Activated T-helper 1 cell treated with anti-CD3 and anti-CD28 coated beads, Interleukin-12 subunit alpha, Interleukin-12 subunit beta, Interleukin-2, Interleukin-4 antibody, amounts not matched to agents 30 ng/mL and 10 ng/mL and 1 ng/mL, durations not matched to agents 14 hours and 24 hours and 36 hours (primary cell): ENCODE measurements at places on chromosomes 16 and 17. TPM values are rescaled to one million over a fixed set of nuclear protein-coding genes. Genes with fewer than 3 reads are reported as not detected.
A peak's percentile ranks its signal among the peaks of the same experiment; 100 is the strongest.

DNA sequence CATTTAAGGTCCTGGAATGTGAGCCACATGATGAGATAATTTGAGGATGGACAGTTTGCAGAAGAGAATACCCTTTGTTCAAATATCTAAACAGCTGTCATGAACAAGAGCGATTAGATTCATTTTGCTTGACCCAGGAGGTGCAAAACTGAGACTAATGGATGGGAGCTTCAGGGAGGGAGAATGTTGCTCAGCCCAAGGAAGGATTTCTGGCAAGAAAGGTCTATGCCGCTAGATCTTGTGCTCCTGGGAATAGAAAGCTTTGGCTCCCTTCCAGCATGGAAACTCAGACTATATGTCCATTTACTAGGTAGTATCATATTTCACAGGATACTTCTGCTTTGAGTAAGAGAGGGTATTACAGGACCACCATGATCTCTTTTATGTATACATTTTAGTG, 14.8 kb upstream of the CDH11 start:
- no peak for DNase-seq

DNA sequence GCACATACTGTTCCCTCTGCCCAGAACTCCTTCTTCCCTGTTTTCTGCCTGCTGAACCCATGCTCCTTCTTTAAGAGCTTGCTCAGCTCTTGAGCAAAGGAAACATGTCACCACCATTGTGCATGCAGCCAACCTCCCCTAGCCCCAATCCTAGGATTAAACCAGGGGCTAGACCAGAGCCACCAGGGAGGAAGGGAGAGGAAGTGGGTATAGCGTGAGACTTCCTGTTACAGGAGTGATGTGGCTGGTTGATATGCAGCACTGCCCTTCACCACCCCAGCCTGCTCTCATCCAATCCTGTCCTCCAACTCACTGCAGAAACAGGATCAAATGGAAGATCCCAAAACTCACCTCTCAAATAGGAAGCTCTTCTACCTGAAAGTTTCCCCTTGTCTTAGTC, 67.1 kb upstream of the CDH5 start:
- no peak for DNase-seq

- no peak for DNase-seq
These were observed 23.7 kb upstream of the PMFBP1 start for GRCh38 chr16:72195609-72196008.

DNA sequence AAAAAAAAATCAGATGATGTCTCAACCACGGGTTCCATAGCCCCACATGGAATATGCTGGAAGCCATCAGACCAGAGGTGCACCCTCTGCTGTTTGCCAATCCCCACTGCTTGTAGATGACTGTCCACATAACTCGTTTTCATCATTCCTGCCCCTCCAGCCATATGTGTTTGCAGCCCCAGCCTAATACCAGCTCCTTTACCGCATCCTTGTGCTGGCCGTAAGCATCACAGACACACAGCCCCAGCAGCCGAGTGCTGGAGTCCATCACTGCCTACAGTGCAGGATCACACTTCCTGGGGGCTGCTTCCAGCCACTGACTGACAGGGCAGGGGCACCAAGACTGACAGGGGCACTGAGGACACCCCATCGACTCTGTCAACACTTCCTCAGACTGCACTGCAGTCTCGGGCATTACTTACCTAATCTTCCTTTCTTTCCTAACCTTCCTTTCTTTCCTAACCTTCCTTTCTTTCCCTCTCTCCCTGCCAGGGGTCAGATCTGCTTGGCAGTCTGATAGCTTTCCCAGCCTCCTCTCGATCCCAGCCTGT, 5.0 kb downstream of the RCVRN start:
- no peak for DNase-seq

DNA sequence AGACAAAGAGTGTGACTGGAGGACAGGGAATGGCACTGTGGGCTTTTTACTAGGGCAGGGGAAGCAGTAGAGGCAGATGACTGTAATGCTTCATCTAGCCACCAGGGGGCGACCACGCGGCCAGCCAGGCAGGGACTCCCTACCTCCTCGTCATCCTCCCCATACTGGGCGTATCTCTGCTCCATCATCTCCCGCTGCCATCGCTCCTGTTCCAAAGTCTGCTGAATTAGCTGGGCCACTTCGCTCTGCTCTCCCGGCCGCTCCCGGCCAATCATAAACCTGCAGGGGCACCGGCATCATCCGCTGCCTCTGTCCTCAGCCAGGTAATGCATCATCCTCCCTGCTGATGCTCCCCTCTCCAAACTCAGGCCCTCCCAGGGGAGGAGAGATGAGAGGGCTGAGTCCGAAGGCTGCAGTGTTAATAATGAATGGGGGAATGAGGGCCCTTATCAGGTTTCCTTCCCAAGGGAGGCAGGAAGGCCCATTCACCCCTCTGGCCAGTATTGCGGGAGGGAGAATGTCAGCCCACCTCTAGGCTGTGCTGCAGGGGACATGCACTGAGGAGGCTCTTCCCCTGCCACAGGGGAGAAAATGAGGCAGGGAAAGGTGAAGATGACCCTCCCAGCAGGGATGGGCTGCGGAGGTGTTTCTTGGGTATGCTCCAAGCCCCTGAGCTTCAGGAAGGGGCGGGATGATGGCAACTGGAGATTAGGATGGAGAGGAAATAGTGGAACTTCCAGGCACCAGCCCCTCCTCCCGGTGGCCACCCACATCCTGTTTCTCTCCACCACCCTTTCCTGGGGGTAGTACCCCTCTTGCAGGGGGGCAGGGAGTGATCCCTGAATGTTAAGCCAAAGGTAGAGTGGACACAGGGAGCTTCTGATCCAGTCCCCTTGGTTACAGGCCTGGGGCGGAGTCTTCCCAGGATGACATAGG, 10.3 kb upstream of the SAMD14 start:
- DNase-seq, result peak; percentile 74

DNA sequence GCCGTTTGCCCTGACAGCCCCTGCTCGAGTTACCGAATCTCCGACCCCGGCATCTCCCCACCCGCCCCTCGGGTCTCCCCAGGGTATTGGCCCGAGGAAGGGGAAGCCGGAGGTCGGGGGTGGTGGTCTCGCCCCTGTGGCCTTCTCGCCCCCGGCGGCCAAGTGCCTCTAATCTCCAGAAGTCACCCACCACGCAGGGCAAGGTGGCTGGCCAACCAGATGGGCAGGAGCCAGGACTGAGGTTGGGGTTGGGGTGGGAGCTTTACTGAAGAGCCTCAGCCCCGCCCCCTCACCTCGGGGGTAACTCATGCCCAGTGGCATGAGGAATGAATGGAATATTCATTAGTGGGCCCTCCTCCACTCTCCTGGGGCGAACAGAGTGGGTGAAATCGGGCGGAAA, 637 bp downstream of the DHRS11 start:
- no peak for DNase-seq

DNA sequence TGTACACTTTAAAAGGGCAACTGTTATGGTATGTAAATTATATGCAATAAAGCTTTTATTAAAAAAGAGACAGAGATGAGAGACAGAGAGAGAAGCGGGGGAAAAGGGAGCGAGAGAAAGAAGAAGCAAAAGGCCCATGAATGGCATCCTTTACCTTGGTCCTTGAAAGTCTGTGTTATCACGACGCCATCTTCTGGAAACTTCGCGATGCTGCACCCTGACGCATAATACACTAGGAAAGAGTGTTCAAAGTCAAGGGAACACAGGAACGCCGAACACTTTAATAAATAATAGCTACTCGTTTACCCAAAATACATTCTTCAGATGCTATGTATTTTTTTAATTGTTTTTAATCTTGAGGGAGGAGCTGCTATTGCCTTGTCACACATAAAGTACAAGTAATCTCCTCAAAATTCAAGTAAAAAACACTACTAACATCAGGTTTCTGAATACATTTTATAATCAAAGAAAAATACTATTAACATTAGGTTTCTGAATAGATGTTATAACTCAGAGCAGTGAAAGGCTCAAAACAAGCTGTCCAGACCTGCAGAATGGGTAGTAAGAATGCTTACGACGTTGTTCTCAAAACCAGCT, 23.0 kb upstream of the SLC38A8 start:
- DNase-seq, result peak; percentile 21

GRCh38 chr16:89547291-89547690, 13.2 kb upstream of the RPL13 start:
- DNase-seq, result no peak

DNA sequence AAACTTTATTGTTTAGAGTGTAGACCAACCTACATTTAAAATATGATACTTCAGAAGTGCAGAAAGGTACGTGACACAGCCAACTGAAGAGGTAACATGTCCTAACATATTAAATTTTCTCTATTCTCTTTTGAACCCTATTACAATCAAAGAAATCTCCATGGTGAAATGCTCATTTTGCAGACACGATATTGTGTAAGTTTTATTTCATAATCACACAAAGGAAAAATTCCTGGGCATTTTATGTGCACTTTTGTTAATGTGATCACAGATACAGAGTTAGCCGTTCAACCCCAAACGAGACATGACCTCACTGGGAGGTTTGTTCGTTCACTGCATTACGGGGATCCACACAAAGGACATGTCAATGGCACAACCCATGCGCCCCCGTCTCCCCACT, 21.8 kb downstream of the KCNJ16 start:
- DNase-seq, result no peak

DNA sequence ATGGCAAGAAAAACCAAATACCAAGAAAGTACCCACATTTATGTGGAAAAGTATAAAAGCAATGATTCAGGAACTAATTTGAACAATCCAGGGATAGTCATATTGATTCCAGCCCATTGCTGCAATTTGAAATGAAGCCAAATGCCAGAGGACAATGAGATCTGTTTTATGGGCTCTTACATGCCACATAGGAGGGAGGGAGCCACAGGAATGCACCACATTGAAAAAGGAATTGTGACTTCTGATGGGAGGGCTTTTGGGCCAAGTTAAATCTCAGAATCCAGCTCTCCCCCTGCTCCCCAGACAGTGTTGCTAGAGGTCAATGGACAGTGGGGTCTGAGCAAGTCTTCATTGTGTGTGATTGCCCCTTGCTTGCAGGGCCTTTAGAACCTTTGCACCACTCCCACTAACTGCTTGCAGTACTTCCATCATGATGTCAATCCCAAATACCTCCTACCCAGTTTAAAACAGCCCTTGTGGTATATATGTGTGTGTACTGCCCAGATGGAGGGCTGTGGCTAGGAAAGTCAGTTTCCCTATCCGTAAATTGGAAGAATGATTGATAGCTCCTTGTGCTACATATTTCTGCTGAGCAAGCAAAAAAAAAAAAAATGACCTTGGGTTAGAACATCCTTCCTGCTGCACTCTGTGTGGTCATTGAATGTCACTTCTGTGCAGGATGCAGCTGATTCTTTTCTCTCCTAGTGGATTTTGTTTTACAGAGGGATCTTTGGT, 406.8 kb downstream of the UTP18 start:
- no peak for DNase-seq

DNA sequence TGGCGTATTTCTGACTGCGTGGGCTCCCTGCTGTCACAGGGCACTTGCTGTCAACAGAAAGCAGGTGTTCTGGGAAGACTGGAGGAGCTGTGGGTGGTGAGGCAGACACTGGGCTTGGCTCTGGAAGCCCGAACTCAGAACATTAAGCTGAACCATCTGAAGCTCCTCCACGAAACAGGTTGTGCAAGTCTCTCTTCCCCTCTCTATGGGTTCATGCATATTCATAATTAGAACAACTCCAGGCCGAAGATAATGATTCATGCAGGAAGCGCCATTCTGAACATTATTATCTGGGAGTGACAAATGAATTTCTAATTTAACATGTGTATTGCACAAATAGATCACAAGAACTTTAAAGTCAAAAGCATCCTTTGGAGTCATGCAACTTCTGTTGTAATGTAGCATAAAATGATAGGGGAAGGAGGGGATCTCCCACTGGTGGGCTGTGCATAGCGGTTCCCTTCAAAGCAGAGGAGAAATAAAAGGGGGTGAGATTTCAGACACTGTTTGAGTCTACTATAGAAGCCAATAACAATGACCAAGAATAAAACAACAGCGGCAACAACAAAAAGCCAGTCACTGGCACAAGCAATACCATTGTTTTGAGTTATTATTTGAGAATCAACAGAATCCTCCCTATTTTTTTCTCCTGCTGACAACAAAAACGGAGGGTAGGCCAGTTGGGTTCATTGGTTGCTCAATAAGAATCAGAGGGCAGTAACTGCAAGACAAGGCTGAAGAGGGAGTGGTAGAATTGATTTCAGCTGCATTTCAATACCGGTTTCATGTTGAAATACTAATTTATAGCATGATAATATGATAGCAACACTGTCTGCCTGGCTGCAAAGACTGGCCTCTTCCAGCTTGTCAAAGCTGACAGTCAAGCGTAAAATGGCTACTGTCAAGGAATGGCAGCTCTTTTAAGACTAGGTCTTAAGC, 407.3 kb downstream of the XYLT1 start:
- no peak for DNase-seq

- no peak for DNase-seq
These were observed 224.4 kb upstream of the CACNG5 start for GRCh38 chr17:66610361-66611133.

DNA sequence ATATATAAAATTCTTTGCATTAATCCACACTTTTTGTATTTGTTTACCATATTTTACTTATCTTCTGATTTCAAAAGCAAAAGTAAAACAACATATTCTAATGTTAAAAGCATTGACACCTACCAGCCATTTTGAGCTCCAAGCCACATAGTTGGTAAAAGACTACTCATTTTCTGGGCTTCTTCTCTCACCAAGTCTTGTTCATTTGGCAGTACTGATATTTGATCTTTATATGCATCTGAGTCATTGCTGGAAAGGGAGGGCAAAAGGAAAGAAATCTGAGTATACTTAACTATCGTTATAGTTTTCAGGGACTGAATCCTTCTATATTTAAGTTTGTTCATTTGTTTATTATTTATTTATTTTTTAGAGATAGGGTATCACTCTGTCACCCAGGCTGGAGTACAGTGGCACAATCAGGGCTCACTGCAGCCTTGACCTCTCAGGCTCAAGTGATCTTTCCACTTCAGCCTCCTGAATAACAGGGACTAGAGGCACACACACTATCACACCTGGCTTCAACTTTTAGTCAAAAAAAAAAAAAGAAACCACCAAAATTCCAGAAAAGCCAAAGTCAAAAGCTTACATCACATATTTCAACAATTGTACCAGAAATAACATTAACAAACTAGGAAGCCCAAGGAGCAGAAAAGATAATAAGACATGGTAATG, 121.0 kb upstream of the TOB1 start:
- DNase-seq, result no peak

DNA sequence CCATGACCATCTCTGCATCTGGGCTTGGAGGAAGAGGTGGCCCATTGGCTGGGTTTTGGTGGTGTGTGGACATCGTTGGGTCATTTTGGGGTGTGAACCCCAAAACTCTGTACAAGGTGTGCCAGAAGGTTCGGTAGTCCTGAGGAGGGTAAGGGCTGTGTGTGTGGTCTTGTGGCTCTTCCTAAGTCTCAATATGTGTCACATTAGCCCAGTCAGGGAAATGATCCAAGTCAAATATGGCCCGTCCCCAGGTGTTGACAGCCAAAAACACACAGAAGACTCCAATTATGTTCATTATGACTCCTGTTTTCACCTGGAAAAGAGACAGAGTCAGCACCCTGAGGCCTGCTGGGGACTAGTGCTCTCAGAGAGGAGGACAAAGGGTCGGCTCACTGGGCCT, 27.1 kb downstream of the SLC13A5 start:
- DNase-seq, result no peak

The GNG13 gene
- total RNA-seq, result not detected in 2 replicates

The GSE1 gene
- 35.2 and 35.3 TPM in 2 replicates for total RNA-seq

The RPL26 gene
- 2,163 and 2,185 TPM in 2 replicates for total RNA-seq

The C17orf67 gene
- 3.1 TPM in 2 replicates for total RNA-seq

The DYNLRB2 gene
- total RNA-seq, result not detected in 2 replicates

The CDH11 gene
- total RNA-seq, result not detected in 2 replicates

The RAC3 gene
- 7.6 and 9.4 TPM in 2 replicates for total RNA-seq

The STAT5B gene
- 191 and 199 TPM in 2 replicates for total RNA-seq

The TP53TG3B gene
- total RNA-seq, result not detected in 2 replicates

The ARL17B gene
- 16.3 and 18.8 TPM in 2 replicates for total RNA-seq

The JMJD6 gene
- total RNA-seq, result 80.5 TPM in 2 replicates

The ALOX15B gene
- not detected in 2 replicates for total RNA-seq

The POLR3K gene
- 90.6 and 91.3 TPM in 2 replicates for total RNA-seq

The SDK2 gene
- 0.27 and 0.44 TPM in 2 replicates for total RNA-seq

The CLEC3A gene
- total RNA-seq, result not detected in 2 replicates
